ENCODE measurements at places on chromosomes 6 and 20. TPM values are rescaled to one million over a fixed set of nuclear protein-coding genes. Genes with fewer than 3 reads are reported as not detected.
A peak's percentile ranks its signal among the peaks of the same experiment; 100 is the strongest.

SLC52A3 gene
- total RNA-seq: not detected

LGSN gene
- total RNA-seq: not detected

BHLHE23 gene
- total RNA-seq: not detected

PTPRK gene
- total RNA-seq: 51.7 TPM

- no peak for DNase-seq
Observed at GRCh38 chr6:131574133-131574532, 1.1 kb downstream of the ARG1 start.

DNA sequence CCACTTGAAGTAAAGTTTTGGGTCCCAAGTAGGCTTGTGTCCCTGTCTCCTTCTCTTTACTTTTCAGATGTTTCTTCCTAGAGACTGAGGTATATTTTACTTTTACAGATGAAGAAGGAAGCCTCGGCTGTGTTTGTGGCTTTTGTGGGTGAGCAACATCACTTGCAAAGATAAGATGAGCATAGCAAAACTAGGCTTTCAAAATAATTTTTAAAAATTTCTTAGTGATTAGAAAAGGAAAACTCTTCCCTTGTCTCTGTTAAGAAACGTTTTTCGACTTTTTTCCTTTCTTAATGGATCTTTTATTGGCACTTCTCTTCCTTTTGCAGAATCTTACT, 7.6 kb downstream of the PTPN1 start:
- DNase-seq: no peak

DNA sequence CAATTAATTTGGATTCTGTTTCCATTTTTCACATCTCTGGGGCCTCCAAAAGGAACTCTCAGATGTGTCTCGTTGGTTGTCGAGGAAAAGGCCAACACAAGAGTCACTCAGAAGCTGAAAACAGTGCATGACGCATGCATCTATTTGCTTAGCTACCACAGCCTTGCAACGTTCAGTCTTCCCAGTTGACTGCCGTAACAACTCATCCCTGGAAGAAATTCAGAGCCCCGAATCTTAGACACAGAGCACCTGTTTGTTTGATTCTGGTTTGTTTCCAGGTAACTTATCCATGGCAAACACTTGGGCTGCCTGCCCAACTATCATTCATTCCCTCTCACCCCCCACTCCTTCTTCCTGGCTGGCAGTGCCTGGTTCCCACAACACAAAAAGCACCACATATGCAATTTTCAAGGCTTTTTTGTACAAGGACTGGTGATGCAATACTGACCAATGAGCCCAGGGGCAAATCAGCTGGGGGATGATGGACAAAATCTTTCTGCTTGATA, 60.5 kb downstream of the ZMYND8 start:
- no peak for DNase-seq

DNA sequence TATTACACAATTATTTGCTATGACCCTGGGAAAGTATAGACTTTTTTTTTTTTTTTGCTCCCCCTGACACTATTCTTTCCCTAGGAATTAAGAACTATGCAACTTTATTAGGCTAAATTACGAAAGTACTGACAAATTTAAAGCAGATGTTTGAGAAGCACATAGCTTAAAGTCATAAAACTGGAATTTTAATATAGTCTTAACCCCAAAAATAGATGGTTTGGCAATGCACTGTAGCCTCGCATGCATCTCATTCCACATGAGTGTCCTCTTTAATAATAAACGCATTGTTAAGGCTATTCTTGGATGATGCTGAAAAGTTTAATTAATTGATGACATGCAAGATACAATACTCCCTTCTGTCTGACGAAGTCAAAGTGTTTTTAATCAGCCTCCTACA, 49.3 kb downstream of the TBC1D7 start:
- no peak for DNase-seq

GRCh38 chr6:117549611-117550010, 52.7 kb downstream of the GOPC start:
- no peak for DNase-seq

DNA sequence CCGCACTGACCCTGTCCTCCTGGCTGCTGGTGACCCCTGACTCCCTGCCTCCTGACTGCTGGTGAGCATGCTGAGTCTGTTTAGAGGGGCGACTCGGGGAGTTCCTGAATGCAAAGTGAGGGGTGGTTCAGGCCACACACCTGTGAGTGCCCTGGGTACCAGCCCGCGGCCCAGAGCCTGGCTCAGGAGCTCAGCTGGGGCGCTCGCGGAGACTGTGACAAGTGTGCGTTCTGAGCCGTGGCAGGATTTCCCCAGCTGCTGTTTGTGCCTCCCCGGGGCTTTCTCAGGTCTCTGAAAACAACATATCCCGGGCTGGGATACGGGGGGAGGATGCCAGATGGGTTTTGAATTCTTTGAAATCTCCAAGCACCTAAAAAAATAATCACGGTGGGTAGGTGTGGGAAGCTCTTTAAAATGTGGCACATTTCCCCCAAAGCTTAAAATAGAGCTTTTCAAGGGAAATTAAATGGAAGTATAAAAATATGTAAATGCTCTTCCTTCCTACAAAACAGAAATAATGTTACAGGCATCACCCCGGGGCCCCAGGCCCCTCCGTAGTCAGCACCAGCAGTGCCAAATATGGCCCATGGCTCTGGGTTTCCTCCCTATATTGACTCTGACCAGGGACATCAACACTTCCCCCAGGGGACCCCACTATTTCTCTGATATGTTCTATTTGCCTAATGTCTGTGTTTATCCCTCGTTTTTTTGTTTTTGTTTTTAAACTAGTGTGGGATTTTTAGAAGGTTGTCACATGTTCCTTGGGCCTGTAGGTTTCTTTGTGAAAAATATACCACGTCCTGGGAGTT, 49.9 kb upstream of the TAGAP start:
- DNase-seq: no peak

GRCh38 chr6:156557251-156557910, 219.8 kb upstream of the ARID1B start:
- peak; percentile 34 for DNase-seq

DNA sequence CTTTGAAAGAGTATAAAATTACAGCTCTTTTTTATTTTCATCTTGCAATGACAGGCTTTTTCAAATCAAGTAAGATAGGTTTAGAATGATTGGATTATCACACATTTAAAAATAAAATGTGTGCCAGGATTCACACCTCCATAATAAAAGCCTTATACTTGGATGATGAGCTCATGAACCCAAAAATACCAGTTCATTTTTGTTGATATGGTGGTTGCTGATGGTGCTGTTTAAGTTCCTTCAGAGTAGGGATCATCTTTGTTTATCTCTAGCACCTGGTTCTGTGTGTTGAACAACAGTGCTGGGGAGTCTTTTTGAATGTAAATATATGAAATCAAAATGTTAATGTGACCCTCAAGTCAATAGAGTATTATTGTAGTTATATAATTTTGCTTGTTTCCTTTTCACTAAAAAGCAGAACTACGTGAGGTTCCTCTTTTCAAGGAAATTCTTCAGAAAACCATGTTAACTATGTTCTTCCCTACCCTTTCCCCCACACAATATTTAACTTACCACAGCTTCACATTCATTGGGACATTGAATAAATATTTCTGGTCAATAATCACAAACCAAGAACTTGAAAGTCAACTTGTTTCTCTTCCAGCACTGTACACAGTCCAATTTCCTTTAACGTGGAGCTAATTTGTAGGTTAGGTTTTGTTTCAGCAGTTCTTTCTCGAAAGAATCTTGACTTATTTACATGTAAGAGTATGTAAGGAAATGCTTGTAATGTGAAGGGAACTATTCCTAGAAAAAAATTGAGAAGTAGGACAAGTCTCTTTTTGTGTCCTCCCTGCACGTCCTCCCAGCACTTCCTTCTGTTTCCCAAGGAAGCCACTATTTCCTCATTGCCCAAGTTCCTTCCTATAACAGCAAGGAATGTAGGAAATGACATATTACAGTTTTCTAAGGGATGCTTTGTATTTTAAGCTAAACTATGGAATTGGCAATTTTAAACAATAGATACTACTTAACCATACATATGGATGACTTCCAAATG, 945.9 kb upstream of the CITED2 start:
- DNase-seq: no peak
